ENCODE measurements at places on chromosomes 3 and 15.

DNA sequence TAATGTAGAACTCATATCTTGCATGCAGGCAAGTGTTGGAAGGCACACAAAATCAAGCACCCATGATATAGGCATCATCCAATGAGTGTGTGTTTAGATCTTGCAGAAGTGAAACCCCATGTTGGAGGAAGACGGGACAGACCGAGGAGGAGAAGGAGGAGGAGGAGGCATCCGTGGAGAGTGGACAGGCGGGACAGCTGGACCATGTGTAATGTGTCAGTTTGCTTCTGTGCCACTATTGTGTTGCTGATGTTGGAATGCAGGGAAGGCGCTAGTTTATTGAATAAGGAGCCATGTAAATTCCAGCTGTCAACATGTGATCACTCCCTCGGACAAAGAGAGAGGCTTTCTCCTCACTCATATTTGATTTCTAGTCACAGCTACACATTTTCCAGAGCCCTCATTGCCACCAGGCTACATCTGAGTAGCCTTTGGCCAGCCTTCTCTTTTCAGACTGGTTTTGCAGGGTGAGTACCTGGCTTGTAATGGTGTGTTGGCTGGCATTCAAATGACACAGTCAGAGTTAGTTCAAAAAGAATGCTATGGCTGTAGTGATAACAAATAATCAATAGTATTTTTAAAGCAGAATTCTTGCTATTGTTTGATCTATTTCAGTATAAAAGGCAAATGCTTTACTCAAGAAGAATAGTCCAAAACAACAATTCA is 1037.6 kb upstream of the NR2F2 start:
- no peak for DNase-seq

DNA sequence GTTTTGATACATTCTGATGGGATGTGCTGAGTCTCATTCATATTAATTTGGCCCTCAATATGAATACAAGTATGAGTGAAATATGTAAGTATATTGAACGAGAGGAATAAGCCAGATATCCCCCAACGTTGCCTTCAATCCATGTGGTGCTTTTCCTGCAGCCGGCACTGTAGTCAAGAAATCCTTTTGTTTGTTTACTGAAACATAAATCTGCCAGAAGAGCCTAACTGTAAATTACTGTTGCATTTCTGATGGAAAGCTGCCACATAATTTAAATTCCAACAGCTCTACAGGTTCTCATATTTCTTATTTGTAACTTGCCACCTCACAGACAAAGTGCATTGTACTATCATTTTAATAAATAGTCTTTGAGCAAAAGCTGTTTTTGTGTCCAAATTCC is 314.0 kb downstream of the KBTBD8 start:
- no peak for DNase-seq

DNA sequence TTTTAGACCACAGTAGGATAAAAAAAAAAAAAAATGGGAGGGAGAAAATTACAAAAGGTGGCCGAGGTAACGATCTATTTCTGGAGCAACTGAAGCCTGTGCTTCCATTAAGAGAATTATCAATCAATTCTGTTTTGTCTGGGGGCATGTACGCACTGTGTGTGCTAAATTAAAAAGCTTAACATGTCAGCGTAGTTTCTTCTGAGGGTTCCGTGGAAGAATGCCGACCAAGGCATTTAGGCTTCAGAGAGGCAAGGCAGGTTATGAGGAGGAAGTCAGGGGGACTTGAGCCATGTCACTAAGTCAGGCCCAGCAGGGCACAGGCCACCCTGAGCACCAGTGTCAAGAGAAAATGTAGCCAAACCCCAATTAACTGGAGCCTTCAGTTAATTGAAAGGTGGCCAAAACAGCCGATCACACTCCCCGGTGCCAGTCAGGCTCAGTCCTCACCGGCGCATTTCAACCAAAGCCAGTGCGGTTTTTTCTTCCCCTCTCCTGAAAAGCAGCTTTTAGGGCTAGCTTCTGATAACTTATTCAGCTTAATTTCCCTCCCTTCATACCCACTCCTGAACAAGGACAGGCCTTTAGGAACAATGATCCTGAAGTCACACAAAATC is 113.9 kb downstream of the MEGF11 start:
- no peak for DNase-seq

DNA sequence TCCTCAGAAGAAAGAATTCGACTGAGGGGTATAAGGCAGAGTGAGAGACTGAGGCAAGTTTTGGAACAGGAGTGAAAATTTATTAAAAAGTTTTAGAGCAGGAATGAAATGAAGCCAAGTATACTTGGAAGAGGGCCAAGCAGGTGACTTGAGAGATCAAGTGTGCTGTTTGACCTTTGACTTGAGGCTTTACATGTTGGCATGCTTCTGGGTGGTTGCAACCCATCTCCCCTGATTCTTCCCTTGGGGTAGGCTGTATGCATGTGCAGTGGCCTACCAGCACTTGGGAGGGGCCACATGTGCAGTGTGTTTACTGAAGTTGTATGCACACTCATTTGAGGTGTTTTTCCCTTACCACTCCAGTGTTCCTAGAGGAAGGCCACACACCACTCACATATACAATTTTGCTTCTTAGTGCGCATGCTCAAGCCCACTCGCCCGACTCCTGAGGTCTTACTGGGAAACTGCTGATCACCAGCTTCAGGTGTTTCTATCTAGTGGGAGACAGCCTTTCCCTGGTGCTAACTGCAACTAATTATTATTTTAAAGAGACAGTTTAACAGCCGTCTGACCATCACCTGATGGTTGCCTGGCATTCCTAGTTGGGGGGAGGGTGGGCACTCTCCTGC is 61.5 kb upstream of the CADPS start:
- no peak for DNase-seq

- DNase-seq, result no peak
Observed at GRCh38 chr3:12656193-12656592, 7.7 kb downstream of the RAF1 start.

DNA sequence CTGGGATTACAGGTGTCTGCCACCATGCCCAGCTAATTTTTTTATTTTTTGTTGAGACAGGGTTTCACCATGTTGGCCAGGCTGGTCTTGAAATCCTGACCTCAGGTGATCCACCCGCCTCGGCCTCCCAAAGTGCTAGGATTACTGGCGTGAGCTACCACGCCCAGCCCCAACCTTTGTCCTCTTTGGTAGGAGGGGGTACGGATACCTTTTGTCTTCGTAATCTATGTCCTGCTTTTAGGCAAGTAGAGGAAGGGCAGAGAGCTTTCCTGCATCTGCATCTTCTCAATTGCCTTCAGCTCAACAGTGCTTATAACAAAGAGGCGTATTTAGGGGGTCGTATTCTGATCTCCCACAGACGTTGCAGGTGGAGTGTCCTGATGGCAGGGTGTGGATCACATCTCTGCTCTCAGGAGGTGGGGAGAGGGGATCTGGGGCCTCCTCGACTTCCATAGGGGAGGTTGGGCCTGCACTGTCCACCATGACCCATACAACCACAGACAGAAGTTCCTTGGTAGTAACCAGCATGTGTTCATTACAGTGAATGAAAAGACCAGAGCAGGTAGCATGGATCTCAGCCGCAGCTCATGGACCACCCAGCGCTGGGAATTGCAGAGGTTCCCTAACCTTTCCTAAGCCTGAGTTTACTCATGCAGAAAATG is 21.4 kb upstream of the KCTD6 start:
- DNase-seq, result no peak

DNA sequence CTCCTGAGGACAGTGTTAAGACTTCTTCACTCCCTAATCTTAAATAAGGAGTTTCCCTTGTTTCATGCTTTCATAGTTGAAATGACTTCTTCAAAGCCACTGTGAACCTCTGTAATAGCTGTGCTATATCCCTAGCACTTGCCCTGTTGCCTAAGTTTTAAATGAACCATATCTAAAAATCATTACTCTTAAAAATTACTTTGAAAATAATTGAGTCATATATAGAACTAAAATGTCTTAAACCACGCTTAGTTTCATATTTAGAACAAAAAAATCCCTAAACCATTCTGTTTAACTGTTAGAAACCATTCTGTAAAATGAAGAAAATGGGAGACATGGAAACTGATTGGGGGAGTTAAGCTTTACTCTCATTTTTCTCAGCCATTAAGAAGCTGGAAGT is 29.8 kb downstream of the DNAJC19 start:
- no peak for DNase-seq

- DNase-seq, result no peak
Observed at GRCh38 chr3:52065264-52065756, 8.9 kb upstream of the DUSP7 start.

DNA sequence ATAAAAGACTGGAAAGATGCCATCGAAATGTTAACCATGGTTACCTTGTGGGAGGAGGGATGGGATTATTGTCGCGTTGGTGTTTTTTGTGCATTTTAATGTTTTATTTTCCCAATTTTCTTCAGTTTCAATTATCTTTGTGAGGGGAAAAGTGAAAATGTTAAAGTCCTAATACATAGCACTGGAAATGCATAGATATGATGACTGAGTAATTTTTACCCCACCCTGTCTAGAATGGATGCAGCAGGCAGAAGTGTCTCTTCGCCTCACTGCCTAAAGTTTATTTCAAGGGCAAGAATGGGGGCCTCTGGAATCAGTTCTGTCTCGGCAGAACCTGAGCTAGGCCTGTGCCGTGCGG is 11.5 kb downstream of the FOXL2 start:
- no peak for DNase-seq

- no peak for DNase-seq
Observed at GRCh38 chr15:101256757-101257156, 4.9 kb upstream of the CHSY1 start.

DNA sequence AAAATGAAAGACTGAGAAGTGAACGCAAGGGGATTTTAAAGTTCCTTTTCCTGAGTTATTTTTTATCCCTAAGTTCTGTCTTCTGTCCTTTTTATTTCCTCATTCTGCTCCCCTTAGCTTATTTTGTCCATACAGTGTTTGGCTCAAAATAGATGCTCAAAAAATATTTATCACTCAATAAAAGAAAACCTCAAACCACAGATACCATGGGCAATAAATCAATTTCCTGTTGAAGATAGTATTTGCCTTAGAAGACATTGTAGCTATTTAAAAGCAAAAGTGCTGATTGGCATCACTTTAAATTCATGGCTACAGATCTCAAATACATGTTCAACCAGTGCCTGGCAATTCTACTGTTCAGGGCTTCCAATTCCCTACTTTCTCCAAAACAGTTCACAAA is 316.5 kb upstream of the ADAMTS9 start:
- no peak for DNase-seq

DNA sequence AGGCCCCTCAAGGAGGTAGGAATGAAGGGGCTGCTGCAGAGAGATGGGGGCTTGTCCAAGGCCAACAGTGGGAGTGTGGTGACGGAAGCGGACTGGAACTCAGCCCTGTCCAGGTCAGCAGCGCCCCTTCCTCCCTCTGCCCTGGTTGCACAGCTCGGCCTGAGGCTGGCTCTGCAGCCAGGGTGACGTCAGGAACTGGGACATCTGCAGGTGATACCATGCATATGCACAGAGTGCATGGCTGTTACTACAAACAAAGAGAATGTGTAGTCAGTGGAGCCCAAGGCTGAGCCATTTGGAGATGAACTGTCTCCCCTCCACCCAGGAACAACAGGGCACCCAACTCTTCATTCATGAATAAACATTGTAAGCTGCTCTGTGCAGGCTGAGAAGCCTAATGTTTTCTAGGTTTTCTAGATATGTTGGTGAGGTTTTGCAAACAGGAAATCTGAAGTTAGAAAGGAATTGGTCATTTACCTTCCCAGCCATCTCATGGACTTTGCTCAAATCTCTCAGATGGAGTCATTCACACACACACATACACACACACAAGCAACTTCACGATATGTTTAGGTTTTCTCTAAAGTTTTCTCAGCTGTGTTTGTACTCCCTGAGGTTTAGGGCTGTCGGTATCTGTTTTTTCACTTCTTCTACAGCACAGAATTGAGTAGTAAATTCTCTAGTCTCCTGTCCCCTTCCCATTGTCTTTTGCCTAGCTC is 117.2 kb downstream of the TLE3 start:
- DNase-seq, result no peak

DNA sequence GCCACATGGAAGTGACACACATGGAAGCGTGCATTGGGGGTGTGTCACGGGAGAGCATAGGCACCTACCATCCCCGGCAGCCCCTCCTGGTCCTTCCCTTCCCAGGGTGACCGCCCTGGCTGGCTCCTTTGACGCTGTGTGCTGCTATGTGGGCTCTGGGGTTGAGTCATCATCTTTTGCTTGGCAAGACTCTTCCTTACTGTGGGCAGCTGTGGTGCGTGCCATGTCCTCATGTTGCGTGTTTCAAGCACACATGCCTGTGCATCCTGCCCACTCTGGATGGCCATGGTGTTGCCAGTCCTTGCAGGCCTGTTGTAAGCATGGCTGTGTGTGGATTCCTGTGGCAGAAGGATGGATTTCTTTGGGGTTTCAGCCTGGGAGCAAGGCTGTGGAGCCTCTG is 14.0 kb downstream of the PLXNA1 start:
- no peak for DNase-seq

- no peak for DNase-seq
Observed at GRCh38 chr15:92821491-92822116, 78.5 kb upstream of the CHD2 start.

GRCh38 chr15:60076045-60076444 is 71.9 kb downstream of the FOXB1 start:
- DNase-seq, result no peak

DNA sequence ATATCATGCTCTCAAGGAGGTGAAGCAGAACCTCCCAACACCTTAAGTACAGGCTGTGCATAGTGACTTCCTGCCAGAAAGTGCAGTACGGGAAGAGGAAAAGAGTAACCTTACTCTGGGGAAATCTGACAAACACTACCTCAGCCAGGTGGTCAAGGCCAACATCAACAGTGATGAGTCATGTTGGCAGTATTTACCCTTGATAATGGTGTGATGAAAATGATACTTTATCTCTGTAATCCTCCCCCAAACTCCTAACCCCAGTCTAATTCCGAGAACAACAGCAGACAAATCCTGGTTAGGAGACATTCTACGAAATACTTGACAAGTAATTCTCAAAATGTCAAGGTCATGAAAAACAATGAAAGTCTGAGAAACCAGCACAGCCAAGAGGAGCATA is 26.5 kb downstream of the ANKDD1A start:
- no peak for DNase-seq

GRCh38 chr15:81865850-81866537 is 179.8 kb downstream of the MEX3B start:
- DNase-seq, result no peak

DNA sequence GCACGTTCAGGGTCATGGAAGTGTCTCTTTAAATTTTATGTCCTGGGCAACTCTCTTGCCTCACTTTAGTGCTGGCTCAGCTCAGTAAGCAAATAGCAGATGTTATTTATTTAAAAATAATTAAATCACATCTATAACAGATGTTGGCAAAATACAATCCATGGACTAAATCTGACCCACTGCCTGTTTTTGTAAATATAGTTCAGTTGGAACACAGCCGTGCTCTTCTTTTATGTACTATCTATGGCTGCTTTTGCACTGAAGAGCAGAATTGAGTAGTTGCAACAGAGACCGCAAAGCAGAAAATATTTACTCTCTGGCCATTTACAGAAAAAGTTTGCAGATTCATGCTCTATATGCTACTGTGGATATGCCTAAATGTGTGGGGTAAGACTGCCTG is 79.2 kb downstream of the SAMMSON start:
- no peak for DNase-seq

- no peak for DNase-seq
Observed at GRCh38 chr3:188832961-188833721, 338.6 kb upstream of the TPRG1 start.

Measured in frontal cortex (tissue), 4 donors.